ENCODE measurements at places on chromosomes 1 and 21.

DNA sequence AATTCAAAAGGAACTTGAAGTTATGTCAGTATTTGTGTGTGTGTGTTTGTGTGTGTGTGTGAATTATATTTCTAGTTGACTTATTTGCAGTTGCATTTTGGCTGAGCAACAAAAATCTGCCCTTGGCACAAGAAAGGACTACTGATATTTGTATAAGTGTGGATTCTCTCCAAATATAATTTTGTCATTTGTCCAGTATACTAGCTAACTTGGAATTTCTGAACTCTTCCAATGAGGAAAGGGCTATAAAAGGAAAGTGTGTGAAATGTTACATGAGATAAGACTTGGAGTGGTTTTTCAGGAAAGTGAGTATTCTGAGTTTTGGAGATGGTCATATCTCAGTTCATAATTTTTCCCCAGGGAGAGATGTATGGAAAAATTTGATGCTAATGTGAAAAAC lies 1384.1 kb upstream of the B3GALT2 start:
- no peak for DNase-seq

DNA sequence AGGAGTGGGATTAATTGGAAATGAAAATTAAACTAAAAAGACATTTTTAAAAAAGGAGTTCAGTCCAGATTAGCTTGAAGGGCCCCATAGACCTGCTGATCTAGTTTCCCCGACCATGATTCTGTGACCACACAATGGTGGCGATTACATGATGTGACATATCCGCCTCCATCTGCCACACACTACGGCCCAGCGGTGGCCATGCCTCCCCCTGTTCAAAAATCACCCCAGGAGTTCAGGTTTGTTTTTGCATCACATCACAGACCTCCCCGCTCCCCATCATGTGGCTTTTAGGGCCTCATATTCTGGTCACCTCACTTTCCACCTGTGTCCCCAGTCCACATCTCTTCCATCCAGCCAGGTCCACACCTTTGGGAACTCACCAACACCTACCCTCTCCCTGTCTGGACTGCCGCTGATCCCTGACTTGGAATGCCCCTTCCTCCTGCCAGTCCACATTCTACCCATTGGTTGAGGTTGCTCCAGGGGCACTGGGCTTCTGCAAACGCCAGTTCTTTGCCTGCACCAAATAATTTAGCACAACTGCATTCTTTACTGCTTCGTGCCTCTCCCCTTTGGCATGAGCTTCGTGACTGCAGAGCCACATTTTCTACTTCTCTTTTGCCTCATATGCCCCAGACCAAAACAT lies 38.9 kb downstream of the CD247 start:
- no peak for DNase-seq

DNA sequence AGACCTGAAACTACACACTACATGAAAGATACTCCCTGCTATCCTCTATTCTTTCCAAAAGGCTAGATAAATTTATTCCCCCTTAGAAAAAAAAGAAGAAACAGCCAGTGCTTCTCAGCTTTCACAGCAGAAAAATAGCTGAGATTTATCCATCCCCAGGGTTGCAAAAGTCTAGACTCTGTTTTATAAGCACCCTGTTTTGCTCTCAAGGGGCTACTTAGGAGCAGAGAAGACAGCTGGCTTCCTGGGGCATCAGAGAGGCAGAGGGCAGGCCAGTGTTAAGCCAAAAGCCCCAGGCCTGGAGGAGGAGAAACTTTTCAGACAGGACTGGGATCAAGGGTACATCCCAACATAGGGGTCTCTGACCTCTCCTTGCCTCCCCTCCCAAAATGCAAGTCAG lies 3.9 kb downstream of the LAMB3 start:
- DNase-seq, result no peak

DNA sequence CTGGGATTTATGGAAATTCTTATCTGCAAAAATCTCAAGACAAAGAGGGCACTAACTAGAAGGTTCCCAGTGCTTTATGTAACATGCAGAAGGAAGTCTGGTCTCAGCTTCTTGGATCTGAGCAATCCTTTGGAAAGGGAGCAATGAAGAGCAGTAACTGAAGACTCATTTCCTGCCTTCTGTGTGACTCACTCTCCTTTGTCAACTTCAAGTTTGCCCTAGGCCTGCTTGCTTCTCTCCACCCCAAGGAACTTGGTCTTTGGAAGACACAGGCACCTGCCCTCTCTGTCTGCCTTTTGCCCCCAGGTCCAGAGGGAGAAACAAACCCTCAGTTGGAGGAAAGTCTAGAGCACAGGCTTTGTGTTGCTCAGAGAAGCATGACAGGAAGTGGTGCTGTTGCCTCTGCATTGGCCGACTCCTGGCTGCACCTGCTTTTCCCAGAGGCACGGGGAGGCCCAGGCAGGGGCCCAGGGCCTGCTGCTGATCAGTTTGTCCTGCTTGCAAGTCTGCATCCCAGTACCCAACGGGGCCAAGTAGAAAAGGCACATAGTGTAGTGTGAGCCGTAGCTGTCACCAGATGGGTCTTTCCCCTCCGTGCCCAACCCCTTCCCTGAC lies 137.2 kb downstream of the DHRS3 start:
- DNase-seq, result no peak

- DNase-seq, result no peak
Measured at GRCh38 chr1:205670611-205671430, 9.5 kb downstream of the SLC45A3 start.

- DNase-seq, result peak; percentile 45
Measured at GRCh38 chr1:201042779-201043461, 19.4 kb upstream of the KIF21B start.

DNA sequence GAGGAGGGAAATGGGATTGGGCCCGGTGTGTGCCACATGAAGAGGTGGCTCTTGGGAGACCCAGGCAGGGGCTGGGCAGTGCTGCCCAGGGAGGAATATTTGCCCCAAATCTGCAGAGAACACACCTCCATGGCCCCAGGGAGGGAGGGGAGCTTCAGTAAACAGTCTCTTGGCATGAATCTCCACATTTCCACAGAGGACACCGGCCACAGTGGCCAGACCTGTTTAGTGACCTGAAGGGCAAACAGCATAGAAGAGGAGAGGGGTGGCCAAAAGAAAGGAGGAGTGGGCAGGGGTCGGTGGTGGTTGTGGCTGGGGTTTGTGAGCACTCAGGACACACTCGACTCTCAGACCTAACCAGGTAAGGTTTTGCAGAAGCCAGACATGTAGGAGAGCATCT lies 54.0 kb upstream of the IFFO2 start:
- no peak for DNase-seq

Measured in stimulated activated CD8-positive, alpha-beta memory T cell treated with anti-CD3 and anti-CD28 coated beads, Interleukin-7, amount 100 ng/mL, for 1 hour (primary cell).